ENCODE measurements at places on chromosomes 5 and 9.

DNA sequence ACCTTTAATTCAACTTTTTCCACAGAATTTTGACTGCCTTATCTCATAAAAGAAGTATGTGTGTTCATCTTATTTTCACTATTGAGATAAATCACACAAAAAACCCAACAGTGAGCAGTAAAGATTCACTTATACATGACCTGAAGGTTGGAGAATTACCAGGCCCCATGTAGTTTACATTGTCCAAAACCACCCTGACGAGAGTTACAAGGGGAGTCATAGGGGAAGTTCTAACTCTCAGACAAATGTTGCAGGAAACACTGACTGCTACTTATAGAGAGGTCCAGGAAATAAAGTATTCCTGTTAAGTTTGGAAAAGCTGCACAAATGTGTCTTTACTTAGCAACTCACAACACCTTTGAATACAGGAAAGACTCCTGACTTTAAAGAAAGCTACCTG lies 14.1 kb downstream of the SPATA9 start:
- no peak for DNase-seq

DNA sequence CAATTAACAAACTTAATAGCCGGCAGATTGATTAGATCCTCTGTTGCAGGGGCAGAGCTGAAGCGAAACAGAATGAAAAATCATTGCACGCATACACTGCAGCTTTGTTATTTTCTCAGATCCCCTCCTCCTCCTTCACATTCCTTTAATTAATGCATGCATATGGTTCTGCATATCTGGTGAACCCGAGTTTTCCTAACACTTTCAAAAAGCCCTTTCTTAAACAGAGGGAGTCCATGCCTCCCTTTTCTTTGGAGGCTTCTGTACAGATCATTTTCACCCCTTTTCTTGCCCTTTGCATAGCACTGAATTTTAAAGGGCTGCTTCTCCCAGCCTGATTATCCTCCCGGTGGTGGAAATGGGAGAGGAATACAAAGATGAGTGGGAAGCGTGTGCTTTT lies 136.6 kb upstream of the TBCA start:
- no peak for DNase-seq

- no peak for DNase-seq
Observed at GRCh38 chr5:66209794-66210193, 65.7 kb downstream of the SREK1 start.

- no peak for DNase-seq
Observed at GRCh38 chr5:132883261-132883834, 9.9 kb downstream of the LEAP2 start.

- no peak for DNase-seq
Observed at GRCh38 chr5:142670804-142671203, 15.1 kb downstream of the FGF1 start.

DNA sequence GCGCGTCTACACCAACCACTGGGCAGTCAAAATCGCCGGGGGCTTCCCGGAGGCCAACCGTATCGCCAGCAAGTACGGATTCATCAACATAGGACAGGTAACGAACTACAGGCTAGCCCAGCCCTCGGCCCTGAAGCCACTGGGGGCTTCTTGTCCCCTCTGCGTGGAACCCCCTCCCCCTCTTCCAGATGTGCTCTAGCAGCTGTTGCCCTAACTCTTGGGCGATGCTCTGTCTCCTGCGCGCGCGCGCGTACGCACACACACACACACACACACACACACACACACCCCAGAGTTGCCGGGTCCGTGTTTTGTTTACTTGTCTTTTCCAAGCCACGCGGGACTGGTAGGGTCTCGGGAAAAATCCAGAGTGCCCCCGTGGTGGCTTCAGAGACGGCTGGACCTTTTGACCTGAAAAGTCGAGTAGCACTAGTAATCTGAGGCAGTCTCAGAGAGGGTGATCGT lies 836 bp downstream of the PCSK5 start:
- peak; percentile 50 for DNase-seq

- no peak for DNase-seq
Observed at GRCh38 chr9:132059361-132059760, 20.3 kb downstream of the MED27 start.

DNA sequence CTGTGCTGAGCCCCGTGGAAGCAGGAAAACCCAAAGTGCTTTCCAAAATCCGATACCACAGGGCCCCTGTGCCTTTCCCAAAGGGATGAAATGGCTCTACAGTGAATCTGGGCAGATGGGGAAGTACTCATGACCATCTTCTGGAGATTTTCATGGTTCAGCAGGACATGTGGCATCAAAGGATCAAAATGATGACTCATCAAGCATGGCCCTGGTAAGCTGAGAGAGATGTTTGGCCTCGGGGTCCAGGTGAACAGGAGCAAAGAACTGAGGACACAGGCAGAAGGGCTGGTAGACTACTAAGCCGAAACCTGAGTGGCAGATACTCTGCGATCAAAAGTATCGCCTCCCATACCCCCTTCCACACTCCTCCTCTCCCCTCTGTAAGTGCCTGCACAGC lies 160.0 kb upstream of the EFNA5 start:
- no peak for DNase-seq

DNA sequence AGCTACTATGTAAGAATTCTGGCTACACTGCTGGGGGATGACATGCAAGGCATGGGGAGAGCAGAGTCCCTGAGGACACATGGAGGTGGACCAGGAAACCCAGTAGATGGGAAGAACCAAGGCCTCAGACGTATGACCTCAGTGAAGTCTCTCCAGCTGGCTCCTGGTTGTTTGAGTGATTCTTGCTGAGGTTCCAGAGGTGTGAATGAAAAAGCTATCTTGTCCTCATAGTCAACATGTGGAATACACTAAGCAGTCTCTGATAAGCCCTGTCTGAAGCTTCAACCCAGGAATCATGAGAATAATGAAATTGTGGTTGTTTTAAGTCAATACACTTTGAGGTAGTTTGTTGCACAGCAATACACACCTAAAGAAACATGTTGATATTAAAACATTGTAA lies 78.0 kb downstream of the GABRA6 start:
- DNase-seq, result no peak

GRCh38 chr5:137689306-137689705 lies 46.6 kb downstream of the KLHL3 start:
- DNase-seq, result no peak

GRCh38 chr5:154437281-154437965 lies 8.4 kb upstream of the SAP30L start:
- DNase-seq, result no peak

- DNase-seq, result no peak
Observed at GRCh38 chr5:36877667-36878391, 1.3 kb downstream of the NIPBL start.

DNA sequence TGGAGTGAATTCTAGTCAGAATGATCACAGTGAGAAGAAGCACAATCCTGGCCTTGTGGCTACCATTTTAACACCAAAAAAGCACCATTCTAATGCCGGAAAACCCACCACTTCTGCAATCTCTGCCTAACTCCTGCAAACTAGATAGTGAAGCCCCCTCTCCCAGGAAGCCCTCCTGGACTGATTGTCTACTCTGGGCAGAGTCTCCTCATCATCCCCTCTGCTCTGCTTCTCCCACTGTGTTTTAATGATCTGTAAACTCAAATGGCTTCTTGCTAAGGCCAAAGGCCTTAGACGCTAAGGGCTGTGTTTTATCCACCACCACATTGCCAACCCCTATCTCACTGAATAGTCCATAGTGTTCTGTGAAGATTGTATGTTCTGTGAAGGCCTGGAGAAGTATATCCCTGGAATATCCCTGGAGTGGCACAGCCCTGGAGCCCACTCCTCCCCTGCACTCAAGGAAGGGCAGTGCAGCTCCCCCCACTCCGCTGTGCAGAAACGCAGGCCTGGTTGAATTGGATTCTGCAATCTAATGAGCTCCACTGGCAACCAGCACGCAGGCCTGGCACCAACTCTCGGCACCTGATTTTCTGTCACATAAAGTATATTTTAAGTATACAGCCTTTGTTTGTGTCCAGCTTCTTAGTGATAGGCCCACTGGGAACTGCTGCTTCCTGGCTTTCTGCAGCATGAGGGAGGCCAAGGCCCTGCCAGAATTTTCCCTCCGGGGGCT lies 126.3 kb downstream of the ATPSCKMT start:
- no peak for DNase-seq

DNA sequence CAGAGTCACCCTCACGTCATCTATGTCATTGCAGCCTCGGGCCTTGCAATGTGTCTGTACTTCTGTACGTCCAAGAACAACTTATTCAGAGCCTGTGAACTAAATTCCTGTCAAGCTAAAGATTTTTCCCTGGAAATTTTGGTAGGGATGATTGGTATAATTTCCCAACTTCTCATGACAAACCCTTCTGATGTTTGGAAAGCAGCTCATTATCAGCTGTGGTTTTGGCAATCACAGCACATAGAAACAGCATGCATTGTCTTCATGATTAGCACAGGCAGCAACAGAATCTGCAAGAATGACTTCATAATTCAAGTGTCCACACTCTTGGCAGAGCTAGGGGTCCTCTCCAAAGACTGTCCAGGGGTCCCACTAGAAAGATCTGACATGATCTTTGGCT lies 49.5 kb downstream of the APBA1 start:
- DNase-seq, result no peak

GRCh38 chr5:173196133-173196952 lies 38.7 kb downstream of the NKX2-5 start:
- no peak for DNase-seq

DNA sequence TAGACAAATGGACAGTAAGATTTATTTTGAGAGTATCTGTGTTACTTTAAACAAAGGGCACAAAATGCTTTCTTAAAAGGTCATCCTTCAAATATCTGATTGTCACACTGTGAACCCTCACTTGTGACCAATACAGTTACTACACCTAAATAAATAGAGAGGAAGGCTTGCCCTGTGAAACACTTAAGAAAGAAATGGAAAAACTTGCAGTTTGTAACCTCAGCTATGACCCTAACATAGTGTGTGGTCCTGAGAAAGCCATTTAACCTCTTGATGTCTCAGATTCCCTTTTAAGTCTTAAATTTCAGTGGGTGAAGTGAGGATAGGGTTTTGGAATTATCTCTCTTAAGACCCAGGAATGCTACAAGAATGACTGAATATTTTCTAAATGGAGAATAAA lies 126.7 kb upstream of the SLC27A6 start:
- DNase-seq, result no peak

DNA sequence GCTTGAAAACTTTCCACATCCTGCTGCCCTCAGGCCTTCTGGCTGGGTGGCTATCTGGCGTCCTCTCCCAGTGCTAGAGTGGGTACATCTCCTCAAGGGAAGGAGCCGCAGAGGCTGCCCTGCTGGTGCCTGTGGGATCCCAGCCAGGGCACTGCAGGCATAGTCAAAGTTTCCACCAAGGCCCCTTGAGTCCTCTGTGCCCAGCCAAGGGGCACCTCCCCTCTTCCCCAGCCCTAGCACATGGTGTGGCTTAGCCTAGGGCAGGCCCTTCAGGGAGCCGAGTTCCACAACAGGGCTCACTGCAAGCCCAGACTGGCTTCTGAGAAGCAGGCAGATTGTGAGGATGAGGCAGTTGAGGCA lies 103.2 kb downstream of the RGS3 start:
- DNase-seq, result peak; percentile 13

DNA sequence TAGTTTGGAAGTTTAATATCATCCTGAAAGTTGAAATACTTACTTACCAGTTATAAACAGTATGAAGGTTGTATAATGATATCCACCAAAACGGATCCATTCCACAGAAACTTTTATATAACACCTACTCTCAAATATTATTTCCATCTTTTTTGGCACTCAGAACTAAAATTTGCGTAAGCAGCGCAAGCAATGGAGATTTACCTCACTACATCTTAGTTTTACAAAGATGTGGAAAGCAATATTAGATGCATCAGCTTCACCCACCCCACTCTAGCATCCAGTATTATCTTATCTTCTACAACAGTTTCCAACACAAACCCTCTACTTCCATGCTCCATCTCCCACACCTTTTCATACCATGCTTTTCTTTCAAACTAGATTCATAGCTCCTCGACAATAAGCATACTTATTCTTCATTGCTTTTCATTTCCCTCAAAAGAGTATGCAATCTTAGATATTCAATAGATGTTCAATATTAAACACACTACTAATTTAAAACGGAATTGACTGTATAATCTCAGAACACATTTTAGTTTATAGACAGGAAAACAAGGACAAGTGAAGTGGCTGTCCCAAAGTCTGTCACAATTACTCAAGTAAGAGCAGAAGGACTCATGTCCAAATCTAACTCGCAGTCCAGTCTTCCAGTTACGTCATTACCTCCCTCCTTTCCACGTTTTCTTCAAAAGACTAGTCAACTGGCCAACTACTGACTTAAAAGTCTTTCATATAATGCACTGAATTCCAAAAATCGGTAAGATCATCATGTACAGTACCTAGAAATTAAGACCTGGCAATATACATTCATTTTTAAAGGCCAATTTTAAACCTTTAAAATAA lies 2.2 kb downstream of the PPP2CA start:
- DNase-seq, result no peak

- no peak for DNase-seq
Observed at GRCh38 chr9:99231711-99232110, 9.6 kb downstream of the SEC61B start.

DNA sequence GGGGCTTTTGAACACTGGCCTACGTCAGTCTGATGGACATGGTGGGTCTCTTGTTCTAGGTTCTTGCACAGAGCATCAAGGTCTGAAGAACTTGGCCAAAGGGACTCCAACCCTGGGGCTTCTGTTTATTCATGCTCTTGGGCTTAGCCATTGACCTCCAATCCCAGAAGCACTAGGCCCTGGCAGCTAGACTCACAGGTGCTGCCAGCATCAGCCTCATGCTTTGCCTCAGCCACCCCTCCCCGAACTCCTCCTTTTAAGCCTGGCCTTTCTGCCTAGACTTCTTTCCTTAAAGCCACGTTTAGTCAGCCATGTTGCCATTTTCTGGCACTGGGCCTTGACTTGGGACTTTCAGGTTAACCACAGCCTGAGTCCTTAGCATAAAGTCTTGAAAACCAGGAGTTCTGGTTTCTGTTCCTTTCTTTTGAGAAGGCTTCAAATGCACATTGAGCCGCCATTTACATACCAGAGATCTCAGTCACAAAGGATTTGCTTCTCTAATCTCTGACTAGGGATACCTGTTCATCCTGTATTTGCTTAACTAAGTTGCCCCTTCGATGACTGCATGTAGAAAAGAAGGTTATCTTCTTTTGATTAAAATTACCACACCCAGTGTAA lies 54.7 kb downstream of the ANGPTL2 start:
- DNase-seq, result no peak

GRCh38 chr5:126354012-126354857 lies 69.0 kb upstream of the GRAMD2B start:
- no peak for DNase-seq

DNA sequence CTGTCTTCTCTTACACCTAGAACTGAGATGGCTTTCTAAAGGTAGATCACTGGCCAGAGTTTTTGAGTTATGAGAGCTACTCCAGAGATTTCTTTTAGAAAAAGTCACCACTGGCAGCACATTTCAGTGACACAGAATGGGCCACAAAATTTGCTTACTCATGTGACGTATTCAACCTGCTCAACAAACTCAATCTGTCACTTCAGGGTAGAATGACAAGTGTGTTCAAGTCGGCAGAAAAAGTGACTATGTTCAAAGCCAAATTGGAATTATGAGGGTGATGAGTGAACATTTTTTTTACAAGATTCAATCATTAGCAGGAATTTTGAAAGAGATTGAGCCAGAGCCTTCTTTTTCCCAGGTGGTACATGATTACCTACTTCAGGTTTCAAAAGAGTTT lies 46.5 kb downstream of the TAF11L14 start:
- DNase-seq, result no peak
